ENCODE measurements at places on chromosomes 7 and 10.

DNA sequence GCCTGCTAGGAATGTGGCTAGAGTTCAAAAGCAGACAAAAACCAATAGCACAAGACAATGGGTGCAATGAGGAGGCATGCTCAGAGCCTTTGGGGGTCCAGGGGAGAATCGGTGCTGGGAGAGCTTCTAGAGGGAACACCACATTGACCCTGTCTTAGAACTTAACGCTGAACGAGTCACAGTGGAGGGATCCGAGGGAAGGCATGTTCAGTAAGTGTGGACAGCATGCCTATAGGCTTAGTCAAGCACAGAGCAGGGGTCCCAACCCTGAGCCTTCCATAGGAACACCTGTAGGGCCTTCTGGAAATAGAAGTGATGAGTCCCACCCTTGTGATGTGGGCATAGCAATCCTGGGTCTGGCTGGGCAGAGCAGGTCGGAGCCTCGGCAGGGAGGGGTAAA lies 148.7 kb downstream of the PKD1L1 start:
- no peak for DNase-seq

DNA sequence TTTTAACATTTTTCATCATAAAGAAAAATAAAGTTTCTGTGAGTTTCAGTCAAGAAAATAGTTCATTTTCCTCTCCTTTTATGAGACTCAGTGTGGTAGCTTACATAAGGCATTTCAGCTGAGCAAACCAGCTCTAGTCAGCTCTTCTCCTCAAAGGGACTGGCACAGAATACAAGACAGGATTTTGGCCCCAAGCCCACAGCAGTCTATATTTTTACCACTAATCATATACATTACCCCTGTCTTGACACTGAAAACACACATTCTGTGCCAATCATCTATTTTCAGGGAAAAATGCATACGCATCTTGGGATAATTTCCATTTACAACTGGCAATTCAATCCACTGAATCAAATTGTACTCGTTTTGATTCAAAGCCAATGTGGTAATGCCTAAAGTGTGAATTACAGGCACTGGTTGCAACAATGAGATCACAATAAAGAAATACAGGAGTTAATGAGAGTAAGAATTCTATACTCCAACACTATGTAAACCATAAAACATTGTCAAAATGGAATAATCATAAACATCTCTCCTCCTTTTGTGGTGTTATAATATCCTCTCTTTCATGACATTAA lies 186.4 kb downstream of the CACNA2D1 start:
- no peak for DNase-seq

GRCh38 chr7:35518767-35519166 lies 176.2 kb downstream of the HERPUD2 start:
- no peak for DNase-seq

GRCh38 chr7:151244196-151244840 lies 4.2 kb downstream of the SMARCD3 start:
- no peak for DNase-seq

GRCh38 chr7:45579391-45579801 lies 5.2 kb downstream of the ADCY1 start:
- no peak for DNase-seq

- no peak for DNase-seq
Measured at GRCh38 chr10:79181227-79181626, 112.5 kb downstream of the ZMIZ1 start.

GRCh38 chr10:44513591-44513990 lies 128.7 kb upstream of the CXCL12 start:
- no peak for DNase-seq

GRCh38 chr7:1850976-1851571 lies 181.0 kb downstream of the ELFN1 start:
- DNase-seq = no peak
